RKO (cell line): ENCODE measurements at places on chromosomes 5 and 9.
A peak's percentile ranks its signal among the peaks of the same experiment; 100 is the strongest.

DNA sequence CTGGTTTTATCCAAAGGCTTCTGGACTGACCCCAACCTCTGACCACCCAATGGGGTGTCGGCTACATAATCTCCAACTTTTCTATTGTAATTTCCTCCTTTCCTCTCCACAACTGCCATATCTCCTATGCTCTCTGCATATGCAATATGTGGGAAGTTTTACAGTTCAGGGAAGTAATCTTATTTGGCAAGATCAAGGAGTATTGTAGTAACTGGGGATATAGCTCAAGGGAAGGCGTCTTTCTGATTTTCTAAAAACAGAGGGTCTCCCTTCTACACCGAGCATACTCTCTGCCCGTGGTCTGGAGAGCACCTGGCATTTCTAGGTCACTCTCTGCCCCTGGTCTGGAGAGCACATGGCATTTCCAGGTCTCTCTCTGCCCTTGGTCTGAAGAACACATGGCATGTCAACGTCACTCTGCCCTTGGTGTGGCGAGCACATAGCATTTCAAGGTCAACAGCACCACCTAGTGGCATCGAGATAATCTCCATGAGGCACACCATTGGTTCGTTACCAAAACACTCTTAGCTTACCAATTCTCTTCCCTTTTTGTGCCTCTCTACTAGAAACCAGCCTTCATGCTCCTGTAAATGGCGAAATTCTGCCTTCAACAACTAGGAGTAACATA, 616.4 kb upstream of the NUDT12 start:
- DNase-seq, result peak; percentile 89

DNA sequence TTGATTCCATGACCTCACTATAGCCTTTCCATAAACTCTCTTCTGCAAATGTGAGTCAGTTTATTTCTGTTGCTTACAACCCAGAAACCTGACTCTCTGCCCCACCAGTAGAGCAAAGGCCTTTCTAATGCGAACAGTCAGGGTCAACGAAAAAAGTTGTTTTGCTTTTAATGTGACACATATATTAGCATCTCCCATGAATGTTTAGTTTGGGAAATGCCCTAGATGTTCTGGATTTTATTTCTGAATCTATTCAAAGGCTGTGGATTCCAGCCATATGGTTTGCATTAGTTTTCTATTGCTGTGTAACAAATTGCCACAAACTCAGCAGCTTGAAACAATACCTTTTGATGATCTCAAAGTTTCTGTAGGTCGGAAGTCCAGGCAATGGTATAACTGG, 193.5 kb downstream of the GNA14 start:
- DNase-seq, result no peak

GRCh38 chr9:35193762-35194161, 32.0 kb downstream of the UNC13B start:
- peak; percentile 29 for DNase-seq

GRCh38 chr5:158619083-158619788, 480.5 kb downstream of the EBF1 start:
- no peak for DNase-seq

DNA sequence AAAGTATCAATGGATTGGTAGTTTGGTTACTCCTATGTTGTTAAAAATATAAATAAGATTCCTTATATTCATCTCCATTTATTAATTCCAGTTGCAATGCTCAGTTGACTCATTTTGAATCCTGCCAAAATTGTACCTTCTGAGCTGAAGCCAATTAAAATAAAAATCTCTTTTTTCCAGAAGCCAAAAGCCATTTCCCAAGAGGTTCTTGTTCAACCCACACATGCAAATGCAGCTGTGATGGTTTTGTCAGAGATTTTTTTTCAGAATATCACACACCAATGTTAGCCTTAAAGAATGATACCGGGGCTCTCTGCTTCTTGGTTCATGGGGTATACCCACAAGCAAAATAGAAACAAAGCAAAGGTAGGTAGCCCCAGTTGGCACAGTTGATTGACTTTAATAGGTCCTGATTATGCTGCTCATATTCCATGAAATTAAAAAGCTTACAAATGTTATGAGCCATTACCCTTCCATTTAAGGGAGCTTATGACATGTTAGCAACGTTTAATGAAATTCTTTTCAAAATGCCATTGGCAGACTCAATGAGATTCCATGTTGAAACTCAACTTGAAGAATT, 208.0 kb downstream of the SGCD start:
- DNase-seq, result no peak

- DNase-seq, result no peak
These were observed 411.1 kb upstream of the GRIA1 start for GRCh38 chr5:153079396-153079795.

GRCh38 chr9:121281614-121282276, 13.8 kb downstream of the GSN start:
- DNase-seq, result peak; percentile 37

GRCh38 chr9:136823136-136824046, 15.6 kb downstream of the RABL6 start:
- DNase-seq, result no peak

- no peak for DNase-seq
These were observed 174.6 kb downstream of the MAPKAP1 start for GRCh38 chr9:125532412-125532811.

- peak; percentile 97 for DNase-seq
These were observed 671 bp downstream of the LRRC26 start for GRCh38 chr9:137168904-137169856.

GRCh38 chr9:79736051-79736450, 164.3 kb downstream of the TLE4 start:
- DNase-seq, result no peak

DNA sequence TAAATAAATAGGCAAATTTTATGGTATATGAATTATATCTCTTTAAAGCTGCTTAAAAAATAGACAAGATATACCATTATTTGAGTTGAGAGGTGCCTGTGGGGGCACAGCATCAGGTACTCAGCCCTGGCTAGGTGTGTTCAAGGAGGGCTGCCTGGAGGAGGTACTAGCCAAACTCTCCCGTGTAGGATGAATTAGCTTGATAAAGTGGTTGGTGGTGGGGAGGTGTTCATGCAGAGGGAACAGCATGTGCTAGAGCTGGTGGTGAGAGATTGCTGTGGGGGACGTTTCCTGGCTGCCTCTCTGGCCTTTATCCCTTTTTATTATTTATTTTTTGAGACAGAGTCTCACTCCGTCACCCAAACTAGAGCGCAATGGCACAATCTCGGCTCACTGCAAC, 23.2 kb upstream of the NCS1 start:
- no peak for DNase-seq

GRCh38 chr9:33178972-33179697, 12.0 kb upstream of the B4GALT1 start:
- DNase-seq, result no peak

DNA sequence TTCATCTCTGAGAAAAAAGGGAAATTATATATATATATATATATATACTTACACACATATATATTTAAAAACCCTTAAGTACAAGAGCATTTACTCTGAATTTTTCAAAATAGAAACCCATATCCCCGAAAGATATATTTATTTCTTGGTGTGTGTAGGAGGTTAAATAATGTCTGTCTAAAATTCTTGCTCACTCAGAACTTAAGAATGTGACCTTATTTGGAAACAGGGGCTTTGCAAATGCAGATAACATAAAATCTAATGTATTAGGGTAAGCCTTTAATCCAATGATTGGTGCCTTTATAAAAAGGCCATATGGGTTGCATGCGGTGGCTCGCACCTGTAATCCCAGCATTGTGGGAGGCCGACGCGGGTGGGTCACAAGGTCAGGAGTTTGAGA, 517.3 kb upstream of the TLE4 start:
- DNase-seq, result no peak

DNA sequence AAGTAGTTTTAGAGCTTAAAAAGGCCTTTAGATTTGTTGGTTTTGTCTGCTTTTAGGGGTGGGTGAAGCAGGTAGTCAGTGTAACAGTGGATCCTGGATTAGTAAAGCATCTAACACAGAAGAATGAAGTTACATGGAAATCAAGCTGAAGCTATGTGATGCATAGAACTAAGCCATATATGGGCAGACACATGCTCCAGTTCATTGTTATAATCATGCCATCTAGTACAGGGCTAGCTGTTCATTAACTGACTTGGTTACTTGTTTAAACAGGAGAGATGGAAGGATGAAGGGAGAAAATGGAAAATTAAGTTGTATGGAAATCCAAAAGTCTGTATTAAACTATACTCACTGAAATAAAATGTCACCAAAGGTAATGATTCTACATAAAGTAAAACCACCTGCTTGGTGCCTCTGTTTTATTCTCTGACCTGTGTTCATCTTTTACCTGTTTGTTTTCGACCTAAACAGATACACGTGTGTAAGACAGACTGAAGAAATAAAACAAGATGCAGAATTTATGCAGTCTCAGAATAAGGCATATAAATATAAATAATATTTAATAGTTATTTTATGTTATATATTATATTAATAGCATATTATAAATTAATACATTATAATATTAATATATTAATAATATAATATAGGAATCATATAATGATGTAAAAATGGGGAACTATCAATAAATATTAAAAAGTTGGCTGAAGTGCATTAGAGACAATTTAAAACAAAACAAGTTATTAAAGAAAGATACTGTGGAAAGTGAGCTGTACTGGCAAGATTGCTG, 33.9 kb downstream of the MRPS30 start:
- no peak for DNase-seq

DNA sequence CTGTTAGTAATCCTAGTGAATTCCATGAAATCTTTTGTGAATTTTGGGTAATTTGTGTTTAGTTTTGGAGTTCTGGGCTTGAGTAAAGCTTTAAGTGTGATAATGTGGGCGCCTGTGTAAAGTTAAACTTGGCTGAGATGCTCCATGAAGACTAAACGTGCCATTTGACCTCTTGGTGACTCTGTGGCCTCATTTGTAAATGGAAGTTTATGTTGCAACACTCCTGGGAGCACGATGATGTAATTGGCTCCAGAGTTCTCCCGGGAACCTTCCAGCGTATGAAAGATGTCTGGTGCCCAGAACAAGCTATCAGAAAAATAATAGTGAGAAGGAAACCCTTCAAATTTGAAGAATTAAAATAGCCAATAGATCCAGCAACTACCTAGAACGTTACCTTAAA, 981.2 kb downstream of the TLE4 start:
- no peak for DNase-seq

DNA sequence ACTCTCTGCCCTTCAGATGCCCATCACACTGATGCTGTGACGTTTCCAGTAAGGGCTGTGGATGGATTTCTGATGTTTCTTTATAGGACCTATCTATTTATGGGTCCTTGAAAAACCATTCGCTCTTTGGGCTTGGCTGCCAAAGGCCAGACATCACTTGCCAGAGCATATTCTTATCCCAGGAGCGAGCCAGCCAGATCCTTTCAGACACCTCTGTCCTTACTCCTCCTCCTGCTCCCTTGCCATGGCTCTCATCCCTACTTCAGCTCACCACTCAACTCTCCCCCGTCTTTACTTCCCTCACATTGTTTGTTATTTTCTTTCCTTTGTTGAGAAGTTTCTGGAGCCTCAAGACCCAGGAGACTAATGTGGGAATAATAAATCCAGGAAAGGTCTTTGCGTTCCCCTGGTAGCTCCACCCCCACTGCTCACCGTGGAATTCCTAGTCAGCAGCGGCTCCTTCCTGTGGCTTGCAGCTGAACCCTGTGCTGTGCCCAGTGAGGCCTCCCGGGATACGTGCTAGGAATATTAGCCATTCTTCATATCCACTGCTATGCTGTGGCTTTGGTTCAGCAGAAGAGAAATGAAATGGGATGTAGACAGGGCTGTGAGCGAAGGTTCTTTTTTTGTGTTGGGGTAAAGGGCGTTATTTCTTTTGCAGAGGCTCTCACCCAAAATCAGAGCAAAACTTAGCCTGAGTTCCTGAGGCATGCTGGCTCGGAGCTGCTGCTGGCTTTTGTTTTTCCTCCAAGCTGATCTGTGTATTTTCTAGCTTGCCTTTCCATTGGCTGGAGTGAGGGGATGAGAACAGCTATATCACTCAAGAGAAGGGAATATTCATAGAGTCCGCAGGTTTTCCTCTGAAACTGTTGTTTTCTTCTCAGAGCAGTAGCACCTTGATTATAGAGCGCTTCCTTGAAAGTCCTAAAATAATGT, 171.1 kb downstream of the SAXO1 start:
- DNase-seq, result no peak

GRCh38 chr5:171703146-171703545, 82.5 kb upstream of the SMIM23 start:
- DNase-seq, result no peak

DNA sequence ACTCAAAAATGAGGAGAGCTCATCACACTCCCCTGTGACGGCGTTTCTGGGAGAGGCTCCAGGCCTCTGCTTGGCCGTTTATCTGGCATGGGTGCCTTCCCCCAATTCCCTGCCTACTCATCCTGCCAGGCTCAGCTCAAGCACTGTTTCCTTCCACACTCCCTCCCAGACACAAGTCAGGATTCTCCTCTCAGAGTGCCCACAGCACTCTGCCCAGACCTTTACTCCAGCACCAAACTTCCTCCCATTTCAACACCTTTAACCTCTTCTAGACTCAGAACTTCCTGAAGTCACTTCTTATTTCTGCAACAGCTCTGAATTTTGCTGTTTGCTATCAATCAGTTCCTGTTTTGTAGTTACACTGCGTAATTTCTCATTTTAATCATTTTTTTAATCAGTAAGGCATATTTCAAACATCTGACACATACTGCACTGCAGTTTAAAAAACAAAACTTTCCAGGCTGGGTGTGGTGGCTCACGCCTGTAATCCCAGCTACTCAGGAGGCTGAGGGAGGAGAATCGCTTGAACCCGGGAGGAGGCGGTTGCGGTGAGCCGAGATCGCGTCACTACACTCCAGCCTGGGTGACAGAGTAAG, 16.0 kb downstream of the TRMO start:
- DNase-seq, result no peak

GRCh38 chr9:97592126-97592525, 41.0 kb downstream of the TSTD2 start:
- DNase-seq, result no peak

DNA sequence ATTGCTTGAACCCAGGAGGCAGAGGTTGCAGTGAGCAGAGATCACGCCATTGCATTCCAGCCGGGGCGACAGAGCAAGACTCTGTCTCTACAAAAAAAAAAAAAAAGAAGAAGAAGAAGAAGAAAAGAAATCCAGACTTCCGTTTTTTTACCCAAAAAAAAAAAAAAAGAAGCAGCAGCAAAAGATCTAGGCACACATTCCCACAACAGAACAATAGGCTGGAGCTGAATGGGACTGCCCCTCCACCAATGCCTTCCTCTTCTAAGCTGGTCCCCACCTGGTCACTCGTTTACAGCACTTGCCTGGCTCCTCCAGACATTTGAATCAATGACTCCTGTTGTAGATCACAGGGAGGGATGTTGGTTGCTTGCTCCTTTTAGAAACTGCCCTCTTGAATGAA, 1.6 kb upstream of the LMAN2 start:
- no peak for DNase-seq

DNA sequence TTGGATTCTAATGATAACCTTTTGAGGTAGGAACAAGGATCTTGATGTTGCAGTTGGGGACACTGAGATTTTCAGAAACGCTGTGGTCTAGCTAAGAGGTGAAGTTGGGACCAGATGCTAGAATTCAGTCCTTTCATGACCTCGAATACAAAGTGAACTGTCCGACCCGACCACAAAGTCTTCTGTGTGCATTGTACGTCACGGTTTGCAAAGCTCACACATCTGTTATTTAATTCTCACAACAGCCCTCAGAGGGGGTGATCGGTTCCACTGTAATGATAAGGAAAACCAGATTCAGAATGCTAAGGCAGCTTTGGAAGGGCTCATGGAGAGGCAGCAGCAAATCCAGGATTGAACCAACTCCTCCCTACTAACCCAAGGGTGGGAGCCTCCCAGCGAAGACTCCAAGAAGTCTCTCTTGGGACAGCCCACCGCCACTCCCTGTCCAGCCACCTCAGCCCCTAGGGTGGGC, 16.6 kb upstream of the KIF12 start:
- DNase-seq, result no peak

GRCh38 chr9:102950346-102950745, 44.8 kb upstream of the CYLC2 start:
- peak; percentile 36 for DNase-seq

- DNase-seq, result no peak
These were observed 28.7 kb upstream of the SNX24 start for GRCh38 chr5:122816756-122817155.
